ENCODE measurements at places on chromosomes 2 and 18.
A peak's percentile ranks its signal among the peaks of the same experiment; 100 is the strongest.

DNA sequence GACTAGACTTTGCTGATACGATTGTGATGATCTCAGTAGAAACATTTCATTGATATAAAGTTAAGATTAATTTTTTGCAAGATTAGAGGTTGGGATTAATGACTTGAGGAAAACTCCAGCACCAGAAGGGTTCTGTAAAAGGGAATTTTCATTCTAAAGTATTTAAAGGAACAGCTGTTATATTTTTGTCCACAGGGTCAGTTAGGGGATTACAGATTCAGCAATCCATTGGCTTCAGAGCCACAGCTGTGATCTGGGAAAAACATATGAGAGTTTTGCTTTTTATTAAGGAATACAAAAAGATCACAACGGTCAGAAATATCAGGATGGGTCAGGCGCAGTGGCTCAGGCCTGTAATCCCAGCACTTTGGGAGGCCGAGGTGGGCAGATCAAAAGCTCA is 19.6 kb upstream of the REV1 start:
- H3K4me3 ChIP-seq = no peak overlapping the region
- H3K27me3 ChIP-seq = no peaks in the 10 kb centered on the region
- DNase-seq = no peak

GRCh38 chr2:239464166-239465016 is 63.6 kb upstream of the HDAC4 start:
- DNase-seq = no peak
- no peak overlapping the region for H3K27ac ChIP-seq
- H3K36me3 ChIP-seq = no peaks in the 10 kb centered on the region
- H3K27me3 ChIP-seq = peaks cover 37% of the 10 kb centered on the region
- H3K4me1 ChIP-seq = no peaks in the 10 kb centered on the region

- no peak for DNase-seq
- no peaks in the 10 kb centered on the region for H3K4me1 ChIP-seq
- H3K4me3 ChIP-seq = no peak overlapping the region
- H3K36me3 ChIP-seq = no peaks in the 10 kb centered on the region
Observed at GRCh38 chr2:166895243-166895642, 7.0 kb downstream of the XIRP2 start.

DNA sequence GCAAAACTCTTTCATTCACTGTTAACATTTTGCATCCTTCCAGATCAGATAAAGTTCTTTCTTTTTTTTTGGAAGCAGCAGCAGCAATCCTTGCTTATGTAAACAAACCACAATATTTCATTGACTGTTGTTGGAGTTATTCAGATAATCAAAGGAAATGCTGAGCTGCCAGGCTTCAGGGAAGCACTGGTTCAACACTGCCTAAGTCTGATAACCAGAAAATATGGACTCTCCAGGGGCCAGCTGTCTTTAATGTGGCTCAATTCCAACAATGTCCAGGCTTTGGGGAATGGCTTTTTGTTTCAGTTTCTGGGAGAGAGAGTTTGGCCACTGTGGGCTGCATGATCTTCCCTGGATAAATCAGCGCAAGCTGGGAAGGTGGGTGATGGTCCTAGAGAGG is 354.3 kb downstream of the AKAIN1 start:
- no peak overlapping the region for H3K27ac ChIP-seq
- no peaks in the 10 kb centered on the region for H3K4me1 ChIP-seq
- no peaks in the 10 kb centered on the region for H3K27me3 ChIP-seq
- no peak overlapping the region for H3K4me3 ChIP-seq
- H3K36me3 ChIP-seq = no peaks in the 10 kb centered on the region

GRCh38 chr2:50955081-50955480 is 76.9 kb downstream of the NRXN1 start:
- H3K36me3 ChIP-seq = no peaks in the 10 kb centered on the region
- H3K27me3 ChIP-seq = no peaks in the 10 kb centered on the region
- H3K27ac ChIP-seq = no peak overlapping the region

DNA sequence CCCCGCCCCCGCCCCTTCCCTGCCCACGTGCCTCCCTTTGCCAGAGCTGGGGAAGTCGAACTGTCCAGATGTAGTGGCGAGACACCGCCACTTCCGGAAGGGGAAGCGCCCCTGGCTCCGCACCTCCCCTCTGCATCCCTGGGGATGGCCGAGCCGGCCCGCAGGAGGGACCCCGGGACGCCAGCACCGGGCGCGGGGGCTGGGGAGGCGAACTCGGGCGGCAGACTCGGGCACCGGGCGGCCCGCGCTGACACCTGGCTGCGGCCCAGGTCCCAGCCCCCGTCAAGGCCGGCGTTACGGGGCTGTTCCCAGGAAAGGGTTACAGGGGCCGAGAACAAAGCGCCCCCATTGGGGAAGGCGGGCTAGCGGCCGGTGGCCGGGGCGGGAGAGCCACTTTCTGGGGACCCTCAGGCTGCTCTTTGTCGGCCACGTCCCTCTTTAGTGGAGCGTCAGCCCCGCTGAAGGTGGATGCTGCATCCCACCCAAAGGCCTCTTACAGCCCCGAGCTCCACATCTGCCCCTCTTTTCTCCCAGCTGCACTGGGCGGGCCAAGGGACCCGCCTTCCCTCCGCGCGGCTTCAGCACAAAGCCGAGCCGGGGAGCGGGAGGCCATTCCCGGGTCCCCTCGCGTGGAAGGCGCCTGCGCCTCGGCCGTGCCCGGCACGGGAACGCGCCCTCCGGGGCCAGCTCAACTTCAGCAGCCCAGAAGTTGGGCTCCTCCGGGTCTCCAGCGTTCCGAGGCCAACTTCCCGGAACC is 1.3 kb downstream of the SDC1 start:
- no peaks in the 10 kb centered on the region for H3K36me3 ChIP-seq
- no peak overlapping the region for H3K27ac ChIP-seq
- DNase-seq = no peak
- H3K4me1 ChIP-seq = peaks cover 21% of the 10 kb centered on the region
- H3K4me3 ChIP-seq = no peak overlapping the region

DNA sequence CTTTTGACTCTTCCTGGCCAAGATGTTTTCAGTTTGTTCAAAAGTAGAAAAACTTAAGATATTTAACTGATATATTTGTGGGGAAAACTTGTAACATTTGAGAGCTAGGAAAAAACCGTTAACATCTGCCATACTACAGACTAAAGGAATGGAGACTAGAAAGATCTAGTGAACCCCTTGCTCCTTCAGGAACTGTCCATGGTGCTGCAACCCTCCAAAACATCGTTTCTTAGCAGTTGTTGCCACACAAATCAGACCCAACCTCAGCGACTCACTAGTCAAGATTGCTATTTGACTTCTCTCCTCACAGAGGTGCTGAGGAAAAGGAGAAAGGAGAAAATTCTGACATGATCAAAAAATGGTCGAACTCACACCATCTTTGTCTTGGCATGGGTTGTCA is 393.8 kb upstream of the LYPD1 start:
- no peak for DNase-seq
- no peaks in the 10 kb centered on the region for H3K27me3 ChIP-seq
- no peaks in the 10 kb centered on the region for H3K36me3 ChIP-seq
- H3K27ac ChIP-seq = no peak overlapping the region
- H3K4me3 ChIP-seq = no peak overlapping the region

DNA sequence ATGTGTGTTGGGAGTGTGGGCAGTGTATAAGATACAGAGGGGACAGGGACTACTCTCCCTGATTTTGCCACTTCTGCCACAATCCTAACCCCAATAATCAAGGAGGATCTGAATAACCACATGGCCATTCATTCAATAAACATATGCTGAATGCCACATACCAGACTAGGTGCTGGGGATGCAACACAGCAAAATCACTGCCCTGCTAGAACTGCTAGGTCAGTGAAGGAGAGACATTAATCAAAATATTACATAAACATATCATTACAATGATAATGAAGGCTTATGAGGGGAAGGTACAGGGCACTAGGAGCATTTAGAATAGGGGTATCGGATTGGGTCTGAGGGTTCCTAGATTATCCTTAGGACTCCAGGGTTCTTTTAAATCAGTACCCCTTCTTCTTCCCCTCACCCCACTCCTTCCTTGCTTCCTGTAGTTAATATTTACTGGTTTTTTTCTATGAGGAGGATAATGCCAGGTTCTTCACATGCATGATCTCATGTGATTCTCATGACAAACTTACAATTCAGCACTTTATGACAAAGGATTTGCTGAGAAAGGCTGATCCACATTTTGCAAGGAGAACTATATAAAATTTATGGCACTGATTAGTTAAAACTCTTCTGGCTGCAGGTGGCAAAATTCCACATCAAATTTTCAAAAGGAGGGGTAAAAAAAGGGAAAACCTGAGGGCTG is 56.4 kb upstream of the PCBP1 start:
- no peak for DNase-seq
- no peak overlapping the region for H3K4me3 ChIP-seq
- H3K27me3 ChIP-seq = no peaks in the 10 kb centered on the region
- H3K36me3 ChIP-seq = no peaks in the 10 kb centered on the region

GRCh38 chr2:46780801-46781445 is 134.7 kb downstream of the MCFD2 start:
- H3K4me3 ChIP-seq = no peak overlapping the region
- H3K36me3 ChIP-seq = no peaks in the 10 kb centered on the region
- DNase-seq = no peak
- H3K4me1 ChIP-seq = no peaks in the 10 kb centered on the region
- H3K27ac ChIP-seq = no peak overlapping the region

DNA sequence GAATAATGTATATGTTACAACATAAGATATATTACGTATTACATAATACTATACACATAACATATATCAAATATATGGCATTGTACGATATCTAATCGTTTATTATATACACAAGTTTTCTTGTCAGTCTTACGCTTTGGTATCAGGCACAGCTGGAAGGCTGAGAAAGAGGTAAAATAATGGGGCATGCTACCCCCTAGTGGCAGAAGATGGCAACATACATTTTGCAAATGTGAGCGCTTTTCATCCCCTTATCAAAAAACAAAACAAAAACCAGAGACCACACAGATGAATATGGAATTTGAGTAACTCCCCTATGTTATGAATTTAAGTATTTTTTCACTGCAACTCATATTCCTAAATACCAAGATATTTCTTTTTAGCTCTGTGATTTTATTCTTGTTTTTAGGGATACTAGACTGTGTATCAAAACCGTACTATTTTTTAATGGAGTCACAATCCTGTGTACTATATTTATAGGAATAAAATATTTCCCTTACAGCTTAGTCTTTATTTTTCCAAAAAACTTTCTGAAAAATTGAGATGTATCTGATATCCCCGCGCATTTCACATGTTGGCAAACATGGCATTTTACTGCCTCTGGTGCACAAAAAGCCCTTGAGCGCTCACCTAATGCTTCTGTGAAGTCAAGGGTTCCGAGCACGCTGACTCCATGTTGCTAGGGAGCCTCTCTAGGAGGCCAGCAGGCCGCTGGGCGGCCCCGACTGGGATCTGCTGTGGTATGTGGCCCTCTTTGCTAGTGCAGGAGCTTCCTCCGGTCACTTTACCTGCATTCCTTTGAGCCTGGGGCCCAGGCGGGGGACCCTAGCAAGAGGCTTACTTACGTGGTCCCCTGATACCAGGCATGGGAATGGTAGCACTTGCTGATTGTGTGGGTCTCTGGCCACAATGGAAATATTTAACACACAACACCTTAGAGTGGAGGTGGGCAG is 62.5 kb downstream of the SLC4A3 start:
- DNase-seq = peak; percentile 13
- H3K27ac ChIP-seq = no peak overlapping the region
- no peaks in the 10 kb centered on the region for H3K36me3 ChIP-seq
- peaks cover 32% of the 10 kb centered on the region for H3K27me3 ChIP-seq

GRCh38 chr2:191385416-191386160 is 140.4 kb downstream of the MYO1B start:
- H3K27me3 ChIP-seq = no peaks in the 10 kb centered on the region
- no peak overlapping the region for H3K4me3 ChIP-seq
- H3K27ac ChIP-seq = no peak overlapping the region
- H3K36me3 ChIP-seq = no peaks in the 10 kb centered on the region
- DNase-seq = no peak

DNA sequence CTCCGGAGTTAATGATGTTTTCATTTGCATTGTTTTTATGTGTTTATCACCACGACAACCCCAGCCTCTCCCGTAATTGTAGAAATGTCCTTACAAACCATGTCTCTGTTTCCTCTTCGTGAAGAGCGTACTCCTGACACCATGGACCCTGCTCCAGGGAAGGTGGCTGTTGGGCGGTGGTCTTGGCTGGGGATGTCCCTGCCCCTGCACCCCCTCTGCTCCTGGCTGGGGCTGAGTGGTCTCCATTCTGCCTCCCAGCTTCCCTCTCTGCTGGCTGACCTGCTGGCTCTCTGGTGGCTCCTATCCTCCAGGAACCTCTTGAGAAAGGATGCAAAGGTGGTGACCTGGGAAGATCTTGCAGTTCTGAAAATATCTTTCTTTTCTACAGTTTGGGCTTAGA is 81.1 kb downstream of the ASB1 start:
- DNase-seq = no peak
- peaks cover 25% of the 10 kb centered on the region for H3K27me3 ChIP-seq
- H3K4me3 ChIP-seq = no peak overlapping the region
